ENCODE measurements at places on chromosomes 5 and 9.

DNA sequence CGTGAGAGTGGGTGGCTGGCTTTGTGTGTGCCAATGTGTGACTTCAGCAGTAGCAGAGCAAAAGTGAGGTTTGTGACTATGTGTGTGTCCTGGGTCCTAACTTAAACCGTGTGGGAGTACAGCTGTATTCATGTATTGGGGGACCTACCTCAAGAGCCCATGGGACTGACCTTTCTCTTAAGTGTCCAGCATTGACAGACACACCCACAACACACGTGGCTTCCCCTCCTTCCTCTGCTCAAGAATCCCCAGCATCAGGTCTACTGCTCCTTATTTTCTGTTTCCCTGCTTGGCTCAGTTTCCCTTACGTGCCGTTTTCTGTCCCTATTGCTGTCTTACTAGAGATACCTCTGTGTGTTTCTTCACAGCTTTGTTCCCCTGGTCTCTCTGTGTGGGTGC is 616 bp downstream of the IL11RA start:
- DNase-seq, result no peak

DNA sequence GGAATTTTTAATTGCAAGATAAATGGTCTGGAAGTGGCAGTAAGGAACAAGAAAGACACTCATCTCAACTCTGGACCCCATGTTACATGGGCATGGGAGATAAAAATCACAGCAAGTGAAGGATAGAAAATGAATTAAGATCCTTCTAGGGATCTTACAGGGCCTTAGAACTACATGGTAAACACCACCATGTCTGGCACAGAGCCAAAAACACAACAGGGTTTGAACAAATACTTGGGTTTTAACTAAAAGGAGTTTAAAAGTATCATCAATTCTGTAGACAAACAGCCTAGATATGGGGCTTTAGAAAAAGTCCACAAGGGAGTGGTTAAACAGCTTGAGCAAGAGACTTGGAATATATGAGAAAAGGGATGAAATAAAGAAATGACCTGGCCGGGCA is 366.4 kb downstream of the ARL15 start:
- DNase-seq, result no peak

DNA sequence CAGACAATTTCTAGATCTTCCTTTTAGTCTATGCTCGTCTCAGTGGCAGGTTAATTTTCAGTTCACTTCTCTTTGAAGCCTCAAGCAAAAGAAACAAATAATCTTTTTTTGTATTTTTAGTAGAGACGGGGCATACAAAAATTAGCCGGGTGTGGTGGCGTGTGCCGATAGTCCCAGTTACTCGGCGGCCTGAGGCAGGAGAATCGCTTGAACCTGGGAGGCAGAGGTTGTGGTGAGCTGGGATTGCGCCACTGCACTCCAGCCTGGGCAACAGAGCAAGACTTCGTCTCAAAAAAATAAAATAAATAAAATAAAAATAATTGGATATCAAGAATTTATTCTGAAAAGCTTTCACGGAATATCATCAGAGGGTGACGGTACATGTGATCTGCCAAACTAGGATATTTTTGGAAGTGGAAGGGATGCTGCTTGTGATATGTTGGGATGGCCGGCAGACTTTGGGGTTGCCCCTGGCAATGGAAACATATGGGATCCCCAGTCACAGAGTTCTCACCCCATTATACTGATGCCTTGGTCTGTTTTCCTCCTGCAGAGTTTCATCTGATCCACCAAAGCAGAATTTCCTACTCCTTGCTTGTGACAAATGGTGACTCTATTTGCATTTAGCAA is 7.6 kb upstream of the LCP2 start:
- no peak for DNase-seq

GRCh38 chr9:16867576-16868311 is 2.7 kb downstream of the BNC2 start:
- no peak for DNase-seq
